ENCODE measurements at places on chromosomes 3 and 15.

- DNase-seq: no peak
Observed at GRCh38 chr3:52247409-52248164, 2.0 kb downstream of the PPM1M start.

DNA sequence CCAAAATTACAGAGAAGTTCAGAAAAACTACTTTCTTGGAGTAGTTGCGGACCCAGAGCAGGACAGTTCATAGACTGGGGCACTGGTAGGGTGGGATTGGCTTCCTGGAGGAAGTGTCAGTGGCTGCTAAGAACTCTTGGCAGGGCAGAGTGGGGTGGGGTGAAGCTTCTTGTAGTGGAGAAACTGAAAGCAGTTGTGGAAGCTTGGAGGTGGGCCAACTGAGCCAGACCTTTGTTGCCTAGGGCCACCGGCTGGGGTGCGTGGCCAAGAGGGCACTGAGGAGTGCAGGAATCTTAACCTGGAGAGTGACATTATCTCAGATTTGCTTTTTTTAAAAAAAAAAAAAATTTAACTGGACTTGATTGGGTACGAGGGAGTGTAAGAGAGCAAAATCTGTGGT lies 3.1 kb downstream of the KAT2B start:
- DNase-seq: peak; percentile 47

- DNase-seq: no peak
Observed at GRCh38 chr3:151282921-151283320, 4.6 kb upstream of the P2RY14 start.

DNA sequence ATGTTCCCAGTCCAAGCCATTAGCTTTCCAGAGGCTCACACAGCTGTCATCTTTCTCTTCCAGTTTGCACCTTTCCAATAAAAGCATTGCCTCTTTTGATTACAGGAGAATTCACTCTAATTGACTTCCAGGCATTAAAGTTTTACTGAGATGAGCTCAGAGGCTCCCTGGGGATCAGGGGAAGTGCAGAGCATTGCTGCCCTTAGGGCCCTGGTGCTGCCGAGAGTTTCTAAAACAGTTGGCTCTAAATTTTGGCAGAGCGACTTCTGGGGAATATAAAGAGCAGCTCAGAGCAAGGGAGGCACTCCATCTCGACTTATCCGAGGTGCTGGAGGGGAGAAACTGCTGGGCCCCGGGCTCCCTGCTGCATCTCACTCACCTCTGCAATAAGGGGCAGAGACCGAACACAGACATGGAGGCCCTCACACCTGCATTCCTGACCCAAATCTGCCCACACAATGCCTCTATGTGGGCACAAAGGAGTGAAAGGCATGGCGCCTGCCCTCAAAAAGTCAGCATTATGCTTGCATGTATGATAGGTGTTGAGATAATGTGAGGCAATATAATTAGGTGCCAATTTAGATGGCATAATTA lies 61.7 kb downstream of the SCN11A start:
- no peak for DNase-seq

GRCh38 chr3:194540274-194540905 lies 53.6 kb upstream of the ATP13A3 start:
- DNase-seq: no peak

- DNase-seq: no peak
Observed at GRCh38 chr3:105661461-105661860, 207.4 kb downstream of the CBLB start.

- DNase-seq: no peak
Observed at GRCh38 chr3:8657804-8658305, 13.3 kb upstream of the SSUH2 start.

- no peak for DNase-seq
Observed at GRCh38 chr3:168808596-168808995, 712.9 kb upstream of the GOLIM4 start.

DNA sequence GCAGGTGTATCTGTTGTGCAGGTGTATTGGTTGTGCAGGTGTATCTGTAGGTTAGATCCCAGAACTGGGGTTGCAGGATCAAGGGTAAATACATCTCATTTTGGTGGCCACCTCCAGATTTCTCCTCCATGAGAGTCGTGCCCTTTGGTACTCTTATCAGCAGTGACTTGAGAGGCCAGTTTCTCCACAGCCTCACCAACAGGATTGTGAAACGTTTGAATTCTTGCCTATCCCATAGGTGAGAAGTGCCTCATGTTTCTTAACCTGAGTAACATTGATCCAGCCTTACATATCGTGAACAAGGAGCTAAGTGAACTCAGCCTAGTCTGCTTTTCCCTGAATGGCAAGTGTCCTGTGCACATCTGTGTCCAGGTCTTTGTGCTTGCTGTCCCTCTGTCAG lies 55.4 kb downstream of the CMTM8 start:
- no peak for DNase-seq

- no peak for DNase-seq
Observed at GRCh38 chr3:48762816-48763215, 45.8 kb upstream of the IP6K2 start.

Measured in SJSA1 (cell line).